Fibroblast of pulmonary artery (primary cell): ENCODE measurements at places on chromosomes 16 and 17.

DNA sequence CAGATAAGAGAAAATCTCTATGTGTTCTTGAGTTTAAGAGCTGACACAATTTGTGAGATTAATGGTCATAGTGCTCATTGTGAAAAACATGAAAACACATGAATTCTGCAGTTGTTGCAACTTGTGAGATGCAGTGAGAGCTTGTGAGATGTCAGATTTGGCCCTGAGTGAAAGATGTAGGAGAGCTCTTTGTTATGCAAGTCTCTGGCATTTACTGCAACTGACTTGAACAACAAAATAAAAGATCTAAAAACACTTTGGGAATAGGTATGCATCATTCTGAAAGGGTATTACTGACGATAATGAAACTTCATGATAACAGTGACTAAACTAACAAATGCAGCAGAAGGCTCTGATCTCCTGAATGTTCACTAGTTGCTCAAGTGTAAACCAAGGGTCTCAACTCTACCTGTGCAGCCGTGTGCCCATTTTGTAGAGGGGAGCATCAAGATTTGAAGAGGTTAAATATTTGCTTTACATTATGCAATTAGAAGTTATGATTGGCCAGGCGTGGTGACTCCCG lies 50.8 kb upstream of the SMIM36 start:
- DNase-seq = no peak

DNA sequence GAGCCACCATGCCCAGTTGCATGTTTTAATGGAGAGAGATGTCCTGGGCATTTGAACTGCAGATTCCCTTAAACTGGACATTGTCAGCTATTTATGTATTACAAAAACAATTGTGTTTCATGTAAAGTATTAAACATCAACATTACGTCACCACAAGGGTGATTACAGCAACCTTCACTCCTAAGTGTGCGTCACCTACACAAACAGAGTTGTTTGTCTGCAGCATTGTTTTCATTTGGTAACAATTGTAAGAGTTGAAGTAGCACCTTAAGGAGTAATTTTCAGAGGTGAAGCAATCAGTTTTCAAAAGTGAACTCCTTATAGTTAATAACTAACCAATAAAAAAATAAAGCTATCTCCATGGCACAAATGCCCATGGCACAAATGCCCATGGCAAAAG lies 271.4 kb downstream of the IRX3 start:
- no peak for DNase-seq

DNA sequence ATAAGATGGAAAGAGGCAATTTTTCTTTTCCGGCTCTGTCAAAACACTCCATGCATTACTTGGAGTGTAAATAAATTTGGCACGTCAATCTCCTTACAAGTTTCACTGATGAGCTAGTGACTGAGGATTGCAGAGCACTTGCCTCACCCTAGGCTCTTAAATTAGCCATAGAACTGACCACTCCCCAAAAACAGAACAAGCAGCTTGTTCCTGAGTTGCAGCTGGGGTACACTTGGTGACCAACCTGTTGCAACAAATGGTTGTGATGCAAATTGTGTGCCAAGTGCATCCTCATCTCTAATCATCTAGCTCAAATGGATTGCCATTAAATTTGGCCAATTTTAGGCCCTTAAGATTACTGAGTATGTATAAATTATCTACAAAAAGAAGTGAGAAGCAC lies 67.0 kb downstream of the CACNG1 start:
- DNase-seq = no peak

GRCh38 chr16:81403208-81403600 lies 41.4 kb upstream of the CMIP start:
- DNase-seq = no peak

DNA sequence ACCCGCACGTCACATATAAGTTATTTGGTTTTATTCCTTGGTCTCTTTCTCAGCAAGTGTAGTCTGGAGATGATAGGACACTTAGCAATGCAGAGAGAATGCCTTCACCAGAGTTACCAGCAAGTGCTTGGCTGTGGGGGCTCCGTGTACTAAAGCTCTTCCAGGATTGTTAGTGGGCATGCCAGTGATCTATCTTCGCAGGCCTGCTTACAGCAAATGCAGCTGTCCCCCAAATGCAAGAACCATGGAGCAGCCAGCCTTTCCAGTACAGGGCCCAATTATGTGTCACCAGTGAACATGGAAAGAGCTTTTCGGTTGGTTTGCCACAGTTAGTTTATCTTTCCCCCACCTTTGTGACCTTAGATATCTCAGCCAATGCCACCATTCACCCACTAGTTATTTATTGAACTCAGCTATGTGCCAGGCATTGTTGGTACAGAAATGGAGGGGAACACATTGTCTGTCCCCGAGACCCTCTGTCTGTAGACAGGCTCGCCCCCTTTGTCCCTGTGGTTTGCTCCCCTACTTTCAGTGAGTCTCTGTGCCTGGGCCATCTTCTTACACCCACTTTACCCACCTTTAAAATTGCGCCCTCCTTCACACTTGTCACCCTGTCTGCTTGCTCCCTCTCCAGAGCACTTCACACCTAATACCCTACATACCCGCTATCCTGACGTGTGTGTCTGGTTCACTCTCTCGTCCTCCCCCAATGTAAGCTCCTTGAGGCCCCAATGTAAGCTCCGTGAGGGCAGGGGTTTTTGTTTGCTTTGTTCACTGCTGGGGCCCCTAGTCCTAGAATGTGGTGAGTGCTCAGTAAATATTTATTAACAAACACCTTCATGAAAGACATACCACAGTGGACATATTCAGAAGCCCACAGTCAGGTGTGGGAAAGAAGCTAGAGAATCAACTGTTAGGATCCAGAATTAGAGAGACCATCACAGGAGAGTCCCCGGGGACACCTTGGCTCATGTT lies 13.3 kb downstream of the USP10 start:
- DNase-seq = no peak

- DNase-seq = no peak
Measured at GRCh38 chr16:31464348-31464769, 5.1 kb downstream of the ARMC5 start.

DNA sequence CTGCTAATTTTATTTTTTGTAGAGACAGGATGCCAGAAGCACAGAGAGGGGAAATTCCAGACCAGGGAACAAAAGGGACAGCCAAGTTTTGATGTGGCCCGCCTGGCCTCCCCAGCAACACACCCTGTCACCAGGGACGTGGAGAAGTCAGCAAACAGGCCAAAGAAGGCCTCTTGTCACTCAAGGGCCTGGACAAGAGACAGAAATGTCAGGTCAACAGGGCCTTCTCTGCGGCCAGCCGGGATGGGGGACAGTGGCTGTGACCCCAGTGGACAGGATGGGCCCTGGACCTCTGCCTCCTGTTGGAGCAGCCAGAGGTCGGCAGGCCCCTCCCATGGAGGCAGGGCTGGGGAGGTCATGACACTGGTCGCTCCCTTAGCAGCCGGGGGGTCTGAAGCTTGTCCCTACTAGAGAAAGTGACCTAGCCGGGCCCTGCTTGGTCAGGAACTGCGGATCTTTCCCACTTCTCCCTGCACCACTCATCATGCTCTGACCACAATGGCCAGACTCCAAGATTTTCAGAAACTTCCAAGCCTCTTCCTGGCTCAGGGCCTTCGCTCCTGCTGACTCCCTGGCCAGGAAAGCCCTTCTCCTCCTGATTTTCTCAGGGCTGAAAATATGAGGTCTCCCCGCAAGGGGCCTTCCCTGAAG lies 9.2 kb upstream of the TVP23A start:
- DNase-seq = peak; percentile 91

GRCh38 chr16:23753908-23754593 lies 775 bp upstream of the CHP2 start:
- no peak for DNase-seq

GRCh38 chr17:33942414-33942813 lies 312.7 kb upstream of the CCL2 start:
- DNase-seq = no peak

DNA sequence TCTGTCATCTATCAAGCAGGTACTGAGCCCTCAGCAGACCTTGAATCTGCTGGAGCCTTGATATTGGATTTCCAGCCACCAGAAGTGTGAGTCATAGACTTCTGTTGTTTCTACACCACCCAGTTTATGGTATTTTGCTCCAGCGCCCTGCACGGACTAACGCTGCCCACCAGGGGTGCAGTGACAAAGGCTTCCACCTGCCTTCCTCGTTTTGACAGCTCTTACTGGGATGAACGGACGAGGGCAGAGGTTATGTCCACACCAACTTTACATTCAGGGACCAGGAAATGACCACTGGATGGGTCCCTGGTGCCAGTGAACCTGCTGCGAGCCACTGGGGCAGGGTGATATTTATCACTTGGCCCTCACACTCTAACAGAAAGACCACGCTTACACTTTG lies 66.6 kb upstream of the CBX4 start:
- DNase-seq = no peak
